ENCODE measurements at places on chromosomes 1 and 21. TPM values are rescaled to one million over a fixed set of nuclear protein-coding genes. Genes with fewer than 3 reads are reported as not detected.

Gene BTBD19
- 8.6 TPM for total RNA-seq

Gene SPRR1B
- total RNA-seq, result not detected

Gene SESN2
- total RNA-seq, result 4.4 TPM

DNA sequence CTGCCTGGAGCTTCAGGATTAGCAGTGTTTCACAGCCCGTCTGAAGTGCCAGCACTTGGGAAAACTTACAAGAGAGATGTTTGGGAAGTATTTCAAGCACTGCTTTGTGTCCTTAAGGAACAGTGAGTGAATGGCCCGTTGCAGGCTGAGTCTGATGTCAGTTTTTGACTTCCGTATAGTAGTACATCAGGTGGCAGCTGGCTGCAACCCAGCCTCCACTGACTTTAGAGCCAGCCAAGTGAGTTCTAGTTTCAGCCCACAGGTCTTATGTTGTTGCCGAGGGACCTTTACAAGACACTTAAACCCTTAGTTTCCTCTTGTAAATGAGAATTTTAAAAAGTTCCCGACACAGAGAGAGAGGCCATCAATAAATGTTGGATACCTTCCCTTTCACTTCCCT, 35.0 kb downstream of the UCK2 start:
- DNase-seq, result no peak

Gene CNIH3
- total RNA-seq, result 0.88 TPM

Gene PAX7
- not detected for total RNA-seq

Gene PM20D1
- 0.91 TPM for total RNA-seq

DNA sequence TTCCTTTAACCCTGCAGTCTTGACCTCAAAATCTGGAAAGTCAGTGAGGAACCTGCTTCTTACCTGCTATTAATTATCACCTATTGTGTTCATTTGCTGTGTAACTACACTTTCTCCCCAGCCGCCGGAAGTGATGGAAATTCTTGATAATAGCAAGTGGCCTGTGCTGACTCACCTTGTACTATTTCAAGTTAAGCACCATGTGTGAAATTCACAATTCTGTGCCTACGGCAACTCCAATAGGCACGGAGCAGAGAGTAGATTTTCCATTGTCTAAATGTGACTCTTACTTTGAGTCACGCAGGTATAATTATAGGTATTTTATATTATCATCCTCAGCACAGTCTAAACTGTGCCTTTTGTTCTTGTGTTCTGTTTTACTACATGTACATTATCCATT, 466.8 kb downstream of the KIF26B start:
- no peak for DNase-seq

Gene CFH
- total RNA-seq, result 257 TPM

DNA sequence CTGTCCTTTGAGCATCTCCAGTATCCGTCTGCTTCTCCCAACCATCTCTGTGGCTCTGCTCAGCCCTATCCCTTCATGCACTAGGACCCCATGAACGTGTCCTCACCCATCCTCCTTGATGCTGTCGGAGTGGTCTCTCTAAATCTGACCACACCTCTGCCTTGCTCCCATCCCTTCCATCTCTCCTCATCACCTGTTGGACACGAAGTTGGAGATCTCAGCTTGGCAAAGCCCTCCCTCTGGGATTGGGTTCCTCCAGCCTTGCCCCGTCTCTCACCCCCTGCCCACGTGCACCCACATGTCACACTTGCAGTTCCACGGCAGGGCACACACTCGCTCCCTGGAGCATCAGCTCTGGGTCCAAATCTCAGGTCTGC, 135.7 kb downstream of the ACTL8 start:
- no peak for DNase-seq

DNA sequence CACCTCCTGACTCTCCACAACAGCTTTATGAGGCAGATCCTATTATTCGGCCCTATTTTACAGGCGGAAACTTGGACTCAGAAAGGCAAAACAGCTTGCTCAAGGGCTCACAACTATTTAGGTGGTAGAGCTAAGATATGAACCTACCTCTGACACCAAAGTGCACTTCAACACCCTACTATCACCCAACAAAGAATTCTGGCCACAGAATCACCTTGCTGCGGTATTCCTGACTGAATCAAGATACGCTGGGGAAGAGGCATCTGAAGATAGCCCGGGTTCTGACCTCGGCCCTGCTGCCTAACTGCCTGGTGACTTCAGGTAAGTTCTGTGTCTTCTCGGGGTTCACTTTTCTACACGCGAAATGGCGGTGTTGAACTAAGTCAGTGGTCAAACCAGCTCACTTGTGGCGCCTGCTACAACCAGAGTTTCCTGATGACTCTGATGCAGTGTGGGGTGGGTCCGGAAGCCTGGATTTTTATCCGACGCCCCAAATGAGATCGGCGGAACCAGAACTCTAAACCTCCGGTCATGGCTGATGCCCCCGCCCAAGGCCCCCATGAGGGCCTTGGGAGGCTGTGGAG, 608 bp downstream of the PEF1 start:
- no peak for DNase-seq

DNA sequence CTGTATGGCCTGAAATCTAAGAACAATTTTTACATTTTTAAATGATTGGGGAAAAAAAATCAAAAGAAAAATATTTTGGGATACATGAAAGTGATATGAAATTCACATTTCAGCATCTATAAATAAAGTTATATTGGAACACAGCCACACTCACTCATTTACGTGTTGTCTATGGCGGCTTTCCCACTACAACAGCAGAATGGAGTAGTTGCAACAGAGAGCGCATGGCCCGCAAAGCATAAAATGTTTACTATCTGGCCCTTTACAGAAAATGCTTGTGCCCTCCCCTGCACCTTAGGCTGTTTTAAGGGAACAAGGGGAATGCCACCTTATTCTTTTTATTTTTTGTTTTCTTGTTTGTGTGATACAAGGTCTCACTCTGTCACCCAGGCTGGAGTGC, 3.5 kb downstream of the KLHDC8A start:
- DNase-seq, result no peak

GRCh38 chr1:3673381-3674099, 21.2 kb downstream of the TP73 start:
- DNase-seq, result peak; percentile 4

- DNase-seq, result no peak
Observed at GRCh38 chr1:8456308-8456912, 138.5 kb downstream of the SLC45A1 start.

DNA sequence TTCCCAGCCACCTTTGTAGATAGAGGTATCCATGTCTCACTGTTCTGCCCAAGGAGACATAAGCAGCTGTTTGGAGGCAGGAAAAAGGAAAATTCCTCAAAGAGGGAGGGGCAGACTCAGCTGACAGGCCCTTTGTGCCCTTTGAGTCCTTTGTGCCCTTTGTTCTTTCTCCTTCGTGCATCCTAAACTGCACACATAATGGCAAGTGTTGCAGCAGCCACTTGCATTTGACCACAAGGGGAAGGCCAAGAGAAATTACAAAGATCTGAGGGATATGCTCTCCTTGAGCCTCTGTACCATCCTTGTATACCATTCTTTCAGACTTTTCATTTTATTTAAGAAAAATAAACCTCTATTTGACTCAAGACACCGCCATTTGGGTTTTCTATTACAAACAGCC, 71.8 kb upstream of the PKN2 start:
- no peak for DNase-seq

- no peak for DNase-seq
Observed at GRCh38 chr1:63892632-63893395, 119.0 kb downstream of the ROR1 start.

Gene TEX38
- total RNA-seq, result not detected

GRCh38 chr1:9671377-9672140, 20.0 kb downstream of the PIK3CD start:
- DNase-seq, result no peak

DNA sequence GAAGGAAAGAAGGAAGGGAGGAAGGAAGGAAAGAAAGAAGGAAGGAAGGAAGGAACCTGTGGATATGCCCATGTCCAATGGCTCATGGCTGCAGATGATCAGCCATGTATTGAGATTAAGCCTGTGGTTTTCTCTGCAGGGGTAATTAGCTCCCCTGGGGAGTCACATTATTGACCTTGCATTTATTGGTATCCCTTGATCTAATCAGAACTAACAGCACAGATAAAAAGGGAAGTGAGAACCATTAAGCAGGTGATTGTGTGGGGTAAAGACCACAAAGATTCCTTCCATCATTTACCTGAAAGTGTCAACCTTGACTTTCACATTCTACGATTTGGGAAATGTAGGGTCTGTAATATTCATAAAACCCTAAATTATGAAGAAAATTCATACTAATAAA, 390.7 kb downstream of the BRINP2 start:
- DNase-seq, result no peak

DNA sequence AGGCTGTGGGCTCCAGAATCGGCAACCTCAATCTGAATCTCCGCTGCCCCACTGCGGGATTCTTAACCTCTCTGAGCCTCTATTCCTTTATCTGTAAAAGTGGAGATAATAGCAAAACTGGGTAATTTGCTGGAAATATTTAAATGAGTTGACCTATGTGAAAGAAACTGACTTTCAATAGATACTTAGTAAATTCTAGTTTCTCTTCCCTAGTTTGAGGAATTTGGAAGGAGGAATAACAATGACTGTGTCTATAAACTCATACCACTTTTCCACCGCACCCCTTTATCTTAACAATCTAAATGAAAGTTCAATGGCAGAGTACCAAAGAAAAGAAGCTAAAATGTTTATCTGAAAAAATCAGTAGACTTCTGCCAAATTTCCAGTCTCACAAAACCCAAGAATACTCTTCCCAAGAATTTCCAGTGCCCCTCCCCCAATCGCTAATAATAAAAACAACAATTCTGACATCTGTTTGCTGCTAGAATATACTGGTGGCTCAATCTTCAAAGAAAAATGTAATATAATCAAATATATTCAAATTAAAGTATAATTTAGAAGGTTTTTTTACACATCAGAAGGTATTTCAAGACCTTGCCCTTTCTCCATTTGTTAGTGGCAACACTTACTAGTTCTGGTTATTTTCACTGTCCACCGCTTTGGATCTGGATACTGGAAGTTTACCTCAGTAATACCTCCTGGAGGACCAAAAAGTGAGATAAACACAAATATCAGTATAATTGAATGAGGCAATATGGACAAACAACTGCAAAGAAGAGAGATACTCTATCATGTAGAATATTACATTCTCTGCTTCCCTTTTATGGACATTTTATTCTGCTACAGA, 171.2 kb downstream of the LTN1 start:
- no peak for DNase-seq

GRCh38 chr1:83766241-83766691, 232.7 kb downstream of the TTLL7 start:
- no peak for DNase-seq

Gene C1orf94
- not detected for total RNA-seq

Gene FCAMR
- total RNA-seq, result not detected

GRCh38 chr1:87170931-87171598, 157.6 kb upstream of the LMO4 start:
- no peak for DNase-seq

- no peak for DNase-seq
Observed at GRCh38 chr1:165717918-165718515, 19.7 kb upstream of the ALDH9A1 start.

Gene GFI1
- total RNA-seq, result 0.85 TPM

DNA sequence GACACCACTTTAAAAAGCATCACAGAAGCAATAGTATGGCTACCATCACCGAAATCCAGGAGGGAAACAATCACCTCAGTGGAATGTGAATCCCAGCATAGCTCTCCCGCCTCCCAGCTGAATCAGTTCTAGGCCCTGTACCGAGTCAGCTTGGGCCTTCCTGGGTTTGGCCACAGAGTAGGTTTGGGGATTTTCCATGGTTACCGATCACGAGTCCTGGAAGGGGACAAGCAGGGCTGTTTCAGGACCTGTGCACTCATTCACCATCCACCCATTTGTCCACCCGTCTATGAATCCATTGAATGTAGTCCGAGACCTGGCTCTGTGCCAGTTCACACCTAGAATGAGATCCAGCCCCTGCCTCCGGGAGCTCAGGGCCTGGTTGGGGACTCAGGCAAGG, 94.2 kb downstream of the ARHGEF10L start:
- DNase-seq, result no peak

DNA sequence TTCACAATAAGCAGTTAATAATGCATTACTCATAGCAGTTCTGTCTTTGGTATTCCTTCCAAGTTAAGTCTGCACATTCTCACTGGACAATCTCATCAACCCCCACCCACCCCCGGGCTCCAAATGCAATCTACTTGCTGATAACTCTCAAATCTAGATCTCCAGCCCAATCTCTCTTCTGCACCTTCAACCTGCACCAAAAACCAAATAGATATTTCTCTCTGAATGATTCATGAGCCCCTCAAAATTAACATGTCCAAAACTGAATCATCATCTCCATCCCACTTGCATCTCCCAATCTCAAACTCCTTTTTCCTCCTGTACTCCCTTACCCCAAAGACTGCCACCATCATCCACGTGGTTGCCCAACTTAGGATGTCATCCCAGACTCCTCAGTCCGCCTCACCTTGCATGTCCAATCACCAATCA, 2.7 kb downstream of the DOCK7 start:
- no peak for DNase-seq

Gene STIL
- total RNA-seq, result 1.4 TPM

Gene TTC22
- 0.47 TPM for total RNA-seq

- DNase-seq, result peak; percentile 49
Observed at GRCh38 chr1:110746644-110747259, 72.0 kb upstream of the KCNA3 start.

DNA sequence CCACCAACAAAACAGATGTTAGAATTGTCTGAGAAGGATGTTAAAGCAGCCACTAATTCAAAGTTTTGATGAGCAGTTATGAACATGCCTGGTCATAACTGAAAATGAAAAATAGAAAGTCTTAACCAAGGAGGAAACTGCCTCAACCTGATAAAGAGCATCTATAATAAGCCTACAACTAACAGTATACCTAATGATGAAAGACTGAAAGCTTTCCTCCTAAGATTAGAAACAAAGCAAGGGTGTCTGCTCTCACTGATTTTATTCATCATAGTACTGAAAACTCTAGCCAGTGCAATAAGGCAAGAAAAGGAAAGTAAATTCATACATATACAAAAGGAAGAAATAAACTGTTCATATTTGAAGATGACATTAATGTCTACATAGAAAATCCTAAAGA, 82.0 kb downstream of the KCNK1 start:
- no peak for DNase-seq

Gene HSPB7
- 1,770 TPM for total RNA-seq

Gene RAD54L
- total RNA-seq, result 0.77 TPM
